Caki2 (cell line): ENCODE measurements at places on chromosomes 11 and 22. TPM values are rescaled to one million over a fixed set of nuclear protein-coding genes. Genes with fewer than 3 reads are reported as not detected.

- DNase-seq = no peak
Measured at GRCh38 chr11:95222817-95223216, 8.2 kb downstream of the SESN3 start.

DNA sequence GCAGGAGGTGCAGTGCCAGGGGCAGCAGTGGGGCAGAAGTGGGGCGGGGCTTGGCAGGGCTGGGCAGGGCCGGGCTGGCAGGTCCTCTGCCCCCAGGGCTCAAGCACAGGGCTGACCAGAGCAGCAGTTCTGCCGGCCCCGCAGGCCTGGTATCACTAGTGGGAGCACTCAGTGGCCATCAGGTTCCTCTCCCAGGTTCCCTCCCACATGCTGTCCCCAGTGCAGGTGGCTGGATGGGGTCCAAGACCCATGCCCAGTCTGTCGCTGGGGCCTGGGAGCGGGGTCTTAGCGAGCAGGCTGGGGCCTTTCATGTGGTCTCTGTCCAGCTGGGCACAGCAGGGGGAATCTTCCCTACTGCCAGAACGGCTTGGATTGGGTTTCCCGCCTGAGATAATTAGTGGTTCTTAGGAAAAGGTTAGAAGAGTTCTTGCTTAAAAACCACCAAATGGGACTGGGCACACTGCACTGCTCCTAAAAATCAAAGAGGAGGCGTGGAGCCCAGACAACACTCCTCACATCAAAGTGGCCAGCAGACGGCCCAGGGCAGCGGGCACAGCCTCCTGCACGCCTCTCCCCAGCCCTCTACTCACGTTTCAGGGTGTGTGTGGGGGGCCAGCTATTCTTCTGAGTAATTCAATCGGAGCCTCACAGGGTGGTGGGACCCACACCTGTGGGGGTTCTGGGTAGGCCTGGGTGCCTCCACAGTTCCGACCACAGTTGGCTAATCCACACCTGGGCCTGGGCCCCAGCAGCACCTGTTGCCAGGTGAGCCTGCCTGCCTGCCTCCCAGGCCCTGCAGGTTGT lies 45.6 kb downstream of the TPCN2 start:
- no peak for DNase-seq

DNA sequence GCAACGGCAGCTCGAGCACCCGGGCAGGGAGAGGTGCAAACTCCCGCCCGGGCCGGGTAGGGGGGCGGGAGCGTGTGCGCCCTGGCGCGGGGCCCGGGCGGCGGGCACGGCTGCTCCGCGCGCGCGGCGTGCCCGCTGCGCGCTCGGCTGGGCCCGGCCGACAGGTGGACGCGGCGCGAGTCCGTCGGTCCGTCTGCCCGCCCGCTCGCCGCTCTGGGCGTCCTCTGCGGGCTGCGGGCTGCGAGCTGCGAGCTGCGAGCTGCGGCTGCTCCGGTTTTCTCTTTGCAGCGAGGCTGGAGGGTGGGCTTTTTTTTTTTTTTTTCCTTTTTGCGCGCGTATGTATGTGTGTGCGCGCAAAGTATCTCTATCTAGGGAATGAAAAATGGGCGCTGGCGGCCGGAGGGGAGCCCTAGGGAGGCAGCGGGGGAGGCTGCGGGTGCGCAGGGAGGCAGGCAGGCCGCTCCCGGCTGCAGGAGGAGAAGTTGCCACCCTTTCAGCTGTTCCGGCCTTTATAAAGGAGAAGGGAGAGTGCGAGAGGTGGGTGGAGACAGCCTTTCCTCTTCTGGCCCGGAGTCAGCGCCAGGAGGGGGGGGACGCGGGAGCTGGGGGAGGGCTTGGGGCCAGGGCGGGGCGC lies at the start of gene PDGFB:
Gene PDGFB, minus strand, starts transcription at position 487 of the 634 bp plus-strand sequence. CDS start 1,019 bp downstream, outside the sequence.
- peak; percentile 77 for DNase-seq

- no peak for DNase-seq
Measured at GRCh38 chr11:69470793-69471728, 10.4 kb upstream of the LINC01488 start.

GRCh38 chr22:43113526-43114251 lies 3.1 kb downstream of the BIK start:
- no peak for DNase-seq

DNA sequence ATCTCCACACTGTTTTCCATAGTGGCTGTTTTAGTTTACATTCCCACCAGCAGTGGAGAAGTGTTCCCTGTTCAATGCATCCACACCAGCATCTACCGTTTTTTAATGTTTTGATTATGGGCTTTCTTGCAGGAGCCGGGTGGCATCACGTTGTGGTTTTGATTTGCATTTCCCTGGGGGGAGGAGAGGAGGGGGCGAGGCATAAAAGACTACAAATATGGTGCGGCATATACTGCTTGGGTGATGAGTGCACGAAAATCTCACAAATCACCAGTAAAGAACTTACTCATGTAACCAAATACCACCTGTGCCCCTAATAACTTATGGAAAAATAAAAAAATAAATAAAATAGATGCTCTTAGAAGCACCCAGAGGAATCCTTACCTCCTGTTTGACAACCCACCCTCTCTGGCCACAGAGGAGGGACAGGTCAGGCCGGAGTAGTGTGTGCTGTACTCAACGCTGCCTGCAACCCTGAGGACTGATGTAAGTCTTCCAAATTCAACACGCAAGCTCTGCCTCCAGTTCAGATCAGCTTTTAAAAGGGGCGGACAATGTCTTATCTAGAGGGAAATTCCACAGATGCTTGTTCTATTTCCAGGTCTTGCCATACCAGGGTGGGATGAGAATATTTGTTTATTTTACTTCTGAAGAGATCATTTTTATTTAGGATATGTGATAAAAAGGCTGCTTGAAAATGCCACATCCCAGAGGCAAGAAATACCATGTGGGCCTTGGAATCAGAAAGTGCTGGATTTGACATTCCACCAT lies 329.6 kb upstream of the B3GAT1 start:
- no peak for DNase-seq

- DNase-seq = no peak
Measured at GRCh38 chr11:56345739-56346138, at the start of gene OR8K1. Gene OR8K1 (plus strand): TSS chr11:56346039. CDS start chr11:56346039, 0 bp downstream.

- DNase-seq = no peak
Measured at GRCh38 chr11:116112087-116112935, 608.1 kb upstream of the CADM1 start.

DNA sequence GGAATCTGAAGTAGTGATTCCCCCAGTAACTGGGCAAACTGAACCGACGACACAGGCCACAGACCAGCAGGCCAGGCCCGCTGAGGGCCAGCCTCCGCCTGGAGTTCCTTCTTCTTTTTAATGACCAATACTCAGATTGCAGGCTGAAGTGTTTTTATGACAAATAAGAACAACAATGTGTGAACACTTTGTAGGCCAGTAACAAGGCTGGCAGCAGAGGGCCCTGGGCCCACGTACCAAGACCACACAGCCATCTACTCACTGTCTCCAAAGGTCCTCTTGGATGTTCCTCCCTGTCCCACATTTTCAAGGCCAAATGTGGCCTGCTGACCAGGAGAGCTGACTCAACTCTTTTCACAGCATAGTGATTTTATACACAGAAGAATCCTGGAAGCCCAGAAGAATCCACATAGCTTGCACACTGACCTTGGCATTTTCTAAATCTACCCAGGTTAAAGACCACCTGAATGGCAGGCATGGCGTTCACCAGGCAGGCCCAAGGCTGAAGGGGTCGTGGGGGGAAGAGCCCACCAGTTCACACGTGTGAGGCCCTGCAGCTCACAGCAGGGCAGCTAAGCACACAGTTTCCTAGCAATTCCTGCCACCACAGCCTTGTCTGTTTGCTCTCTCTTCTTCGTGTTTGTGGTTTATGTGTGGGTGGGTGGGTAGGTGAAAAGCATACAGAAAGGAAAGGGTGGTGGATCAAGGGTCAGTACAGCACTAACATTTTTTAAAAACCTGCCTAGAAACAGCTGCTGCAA lies 13.3 kb downstream of the SMCO4 start:
- DNase-seq = no peak

DNA sequence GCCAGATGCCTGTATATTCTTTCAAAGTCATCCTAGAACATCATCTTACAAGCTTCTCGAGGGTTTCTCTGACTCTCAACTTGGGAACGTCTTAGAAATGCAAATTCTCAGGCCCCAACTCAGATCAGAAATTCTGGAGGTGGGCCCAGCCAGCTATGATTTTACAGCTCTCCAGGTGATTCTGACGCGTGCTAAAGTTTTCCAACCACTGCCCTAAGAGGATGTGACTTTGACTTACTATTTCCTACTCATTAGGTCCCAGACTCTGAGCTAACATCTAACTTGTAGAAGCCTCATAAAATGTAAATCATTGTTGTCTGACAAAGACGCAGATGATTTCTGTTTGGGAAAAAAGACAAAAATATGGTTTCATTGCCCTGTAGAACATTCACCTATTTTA lies 61.1 kb downstream of the IRAG1 start:
- DNase-seq = no peak

GRCh38 chr22:22408731-22409696 lies 99.5 kb downstream of the ZNF280B start:
- no peak for DNase-seq

DNA sequence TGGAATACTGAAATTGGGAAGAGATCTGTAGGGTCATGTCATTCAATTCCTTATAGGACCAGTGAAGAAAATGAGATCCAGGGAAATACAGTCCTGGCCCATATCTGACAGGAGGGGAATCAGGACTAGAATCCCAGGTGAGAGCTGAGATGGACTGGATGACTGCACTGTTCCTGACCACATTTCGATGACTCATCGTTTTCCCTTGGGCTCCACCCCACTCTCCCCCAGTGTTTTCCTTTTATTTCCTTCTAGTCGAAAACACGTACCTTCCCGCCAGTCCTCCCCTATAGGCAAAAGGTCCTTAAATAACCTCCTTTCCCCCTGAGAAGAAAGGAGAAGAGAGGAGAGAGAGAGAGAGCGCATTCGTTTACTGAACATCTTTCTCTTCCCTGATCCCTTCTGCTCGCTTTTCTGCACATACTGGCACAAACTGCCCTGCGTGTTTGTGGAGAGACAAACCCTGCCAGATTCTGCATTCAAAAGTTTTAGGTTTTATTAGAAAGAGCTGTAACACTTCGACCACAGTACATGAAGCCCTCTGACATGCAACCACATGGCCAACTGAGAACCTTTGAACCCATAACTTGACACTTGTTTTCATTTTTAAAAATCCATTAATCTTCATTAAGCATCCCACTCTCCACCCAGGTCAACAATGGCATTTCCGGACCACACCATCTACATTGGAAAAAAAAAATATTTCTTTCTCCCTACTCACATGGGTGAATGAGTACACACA lies 565.7 kb downstream of the METTL15 start:
- DNase-seq = peak; percentile 33

GRCh38 chr22:17769013-17769715 lies 5.1 kb downstream of the BID start:
- DNase-seq = no peak

DNA sequence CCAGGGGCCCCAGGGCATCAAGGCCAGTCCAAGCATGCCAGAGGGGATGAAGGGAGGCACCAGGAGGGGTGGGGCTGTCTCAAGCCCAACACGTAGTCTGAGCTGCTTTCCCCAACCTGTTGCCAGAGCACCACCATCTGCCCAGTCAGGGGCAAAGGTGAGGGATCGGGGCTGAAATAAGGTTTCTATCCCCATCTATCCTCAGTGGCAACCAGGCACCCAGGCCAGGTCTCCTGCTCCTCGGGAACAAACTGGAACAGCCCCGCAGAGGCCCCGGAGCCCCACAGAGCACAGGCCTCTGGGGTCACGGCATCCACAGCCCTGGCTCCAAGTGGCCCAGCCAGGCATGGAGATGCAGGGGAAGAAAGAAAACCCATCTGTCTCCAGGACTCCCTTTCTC lies 19.3 kb downstream of the STARD10 start:
- DNase-seq = no peak

DNA sequence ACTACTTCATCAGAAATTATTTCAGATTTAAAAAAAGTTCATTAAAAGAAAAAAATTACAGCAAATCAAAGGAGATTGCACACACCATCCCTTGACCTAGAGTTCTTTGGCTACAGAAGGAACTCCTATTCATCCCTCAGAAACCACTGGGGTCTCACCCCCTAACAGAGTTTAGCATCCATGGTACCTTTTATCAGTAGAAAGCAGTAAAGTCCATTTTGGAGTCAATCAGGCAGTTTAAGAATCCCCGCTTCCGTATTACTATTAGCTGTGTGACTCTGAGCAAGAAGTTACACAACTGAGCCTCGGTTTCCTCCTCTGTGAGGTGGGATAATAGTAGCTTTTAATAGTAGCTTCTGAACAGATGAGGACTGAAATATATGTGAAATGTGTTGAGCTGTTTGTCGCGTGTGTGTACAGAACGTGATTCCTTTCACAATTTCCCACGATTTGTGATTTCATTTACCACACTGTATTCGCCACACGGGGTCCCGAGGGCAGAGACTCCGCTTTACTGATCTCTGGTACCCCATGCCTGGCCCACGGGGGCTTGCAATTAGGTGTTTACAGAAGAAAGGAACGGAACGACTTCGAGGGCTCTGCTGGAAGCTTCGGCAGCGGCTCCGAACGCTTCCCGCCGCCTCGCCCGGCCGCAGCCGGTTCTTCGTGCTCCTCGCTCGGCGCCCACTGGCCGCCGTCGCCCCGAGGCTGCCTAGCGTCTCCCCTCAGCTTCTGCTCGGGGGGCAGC lies 72.5 kb upstream of the ZBED5 start:
- no peak for DNase-seq

DNA sequence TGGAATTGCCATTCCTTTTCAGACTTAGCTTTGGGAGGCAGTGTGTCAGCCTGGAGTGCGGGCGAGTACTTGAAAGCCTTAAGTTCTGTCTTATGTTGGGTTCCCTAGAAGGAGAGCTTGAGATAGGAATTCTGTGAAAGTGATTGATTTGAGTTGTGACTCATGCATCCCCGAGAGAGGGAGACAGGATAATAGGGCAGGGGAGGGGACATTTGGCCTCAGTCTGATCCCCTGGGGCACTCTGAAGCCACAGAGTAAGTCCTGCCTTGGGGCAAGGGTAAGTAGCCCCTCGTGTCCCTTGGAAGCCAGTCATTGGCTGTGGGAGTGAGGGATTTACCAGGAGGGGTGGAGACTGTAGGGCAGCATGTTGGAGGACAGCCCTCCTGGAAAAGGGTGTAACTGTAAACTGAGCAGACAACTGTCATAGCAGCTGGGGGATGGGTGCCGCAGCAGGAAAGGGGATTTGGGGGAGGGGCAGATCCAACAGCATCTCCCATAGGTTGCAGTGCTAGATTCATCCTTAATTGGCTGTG lies 44.0 kb downstream of the KIAA1671 start:
- peak; percentile 98 for DNase-seq

DNA sequence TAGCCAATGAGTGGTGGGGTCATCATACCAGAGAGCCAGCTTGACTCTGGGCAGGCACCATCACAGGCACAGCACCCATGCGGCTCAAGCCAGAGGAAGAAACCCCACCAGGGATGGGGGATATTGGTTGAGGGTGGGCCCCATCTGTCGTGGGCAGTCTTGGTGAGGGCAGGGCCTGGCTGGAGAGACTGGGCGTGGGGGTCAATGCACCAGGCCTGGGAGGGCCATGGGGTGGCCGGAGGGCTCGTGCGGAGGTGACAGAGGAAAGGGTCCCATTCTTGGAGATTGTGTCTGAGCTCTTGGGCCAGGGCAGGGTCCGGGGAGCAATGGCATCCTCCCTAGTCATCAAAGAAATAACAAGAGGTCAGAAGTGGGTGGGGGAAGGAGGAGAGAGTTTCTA lies 1.6 kb upstream of the VSIG2 start:
- no peak for DNase-seq

The SLC1A2 gene
- not detected in 2 replicates for total RNA-seq

The NRIP3 gene
- 3.7 and 4.5 TPM in 2 replicates for total RNA-seq

The RFPL2 gene
- total RNA-seq = 0.49 and 2.8 TPM in 2 replicates

The OR52N4 gene
- total RNA-seq = not detected in 2 replicates

The LRRC56 gene
- 2.0 and 3.4 TPM in 2 replicates for total RNA-seq

The SEPTIN3 gene
- total RNA-seq = 1.7 and 2.8 TPM in 2 replicates

The SHANK3 gene
- 1.1 and 2.3 TPM in 2 replicates for total RNA-seq

The CHADL gene
- total RNA-seq = not detected in 2 replicates

The CLDN5 gene
- total RNA-seq = not detected in 2 replicates

The CLMP gene
- total RNA-seq = 1.5 and 6.8 TPM in 2 replicates

The CRYBA4 gene
- total RNA-seq = not detected in 2 replicates

The DGAT2 gene
- total RNA-seq = 0.17 and 13.2 TPM in 2 replicates

The ANKK1 gene
- not detected in 2 replicates for total RNA-seq
